ENCODE measurements at places on chromosomes 6 and 20.

DNA sequence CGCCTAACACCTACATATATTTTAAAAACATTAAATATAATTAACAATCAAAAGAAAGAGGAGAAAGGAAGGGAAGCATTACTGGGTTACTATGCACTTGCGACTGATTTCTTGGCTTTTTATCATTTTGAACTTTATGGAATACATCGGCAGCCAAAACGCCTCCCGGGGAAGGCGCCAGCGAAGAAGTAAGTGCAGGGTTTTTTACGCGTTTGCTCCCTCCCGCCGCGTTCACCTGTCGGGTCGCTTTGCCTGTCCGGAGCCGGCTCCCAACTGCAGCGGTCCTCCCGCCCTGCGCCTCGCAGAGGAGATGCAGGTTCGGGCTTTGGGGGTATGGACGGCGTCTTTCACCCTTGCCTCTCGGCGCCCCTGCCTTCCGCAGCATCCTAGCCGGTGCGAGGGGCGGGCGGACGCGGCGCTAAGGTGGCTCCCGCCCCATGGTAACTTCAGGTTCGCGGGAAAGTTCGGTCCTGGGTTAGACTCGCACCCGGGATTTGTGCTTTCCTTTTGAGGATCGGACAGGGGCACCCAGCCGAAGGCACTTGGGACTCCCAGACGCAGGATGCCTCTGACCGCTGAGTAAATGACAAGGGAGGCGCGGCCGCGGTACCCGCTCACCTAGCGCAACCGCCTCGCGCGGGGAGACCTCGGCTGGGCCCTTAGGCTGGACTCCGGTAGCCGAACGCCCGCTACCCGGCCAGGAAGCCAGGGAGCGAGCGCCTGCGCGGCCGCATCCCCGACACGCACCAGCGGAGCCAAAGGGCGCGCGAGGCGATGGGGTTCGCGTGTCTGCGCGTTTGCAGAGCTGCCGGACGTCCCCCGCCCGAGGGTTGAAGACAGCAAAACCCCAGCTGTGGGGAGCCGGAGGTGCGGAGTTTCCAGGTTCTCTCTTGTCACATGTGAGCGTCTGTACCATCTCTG is 891 bp downstream of the RSPO3 start:
- DNase-seq: no peak

DNA sequence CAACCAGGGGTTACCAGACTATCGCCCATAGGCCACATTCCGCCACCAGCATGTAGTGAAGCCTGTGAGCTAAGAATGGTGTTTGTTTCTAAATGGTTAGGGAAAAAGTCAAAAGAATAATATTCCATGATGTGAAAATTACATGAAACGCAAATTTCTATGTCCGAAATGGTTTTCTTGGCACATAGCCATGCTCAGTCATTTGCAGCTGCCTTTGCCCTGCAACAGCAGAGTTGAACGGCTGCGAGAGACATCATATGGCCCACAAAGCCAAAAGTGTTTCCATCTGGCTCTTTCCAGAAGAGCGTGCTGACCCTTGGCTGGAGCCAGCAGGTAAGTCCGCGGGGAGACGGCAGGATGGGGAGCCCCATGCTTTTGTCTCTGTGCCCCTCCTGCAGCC is 60.7 kb downstream of the FAM120B start:
- DNase-seq: no peak

- DNase-seq: no peak
These were observed 43.2 kb upstream of the TXNDC5 start for GRCh38 chr6:7953753-7954152.

DNA sequence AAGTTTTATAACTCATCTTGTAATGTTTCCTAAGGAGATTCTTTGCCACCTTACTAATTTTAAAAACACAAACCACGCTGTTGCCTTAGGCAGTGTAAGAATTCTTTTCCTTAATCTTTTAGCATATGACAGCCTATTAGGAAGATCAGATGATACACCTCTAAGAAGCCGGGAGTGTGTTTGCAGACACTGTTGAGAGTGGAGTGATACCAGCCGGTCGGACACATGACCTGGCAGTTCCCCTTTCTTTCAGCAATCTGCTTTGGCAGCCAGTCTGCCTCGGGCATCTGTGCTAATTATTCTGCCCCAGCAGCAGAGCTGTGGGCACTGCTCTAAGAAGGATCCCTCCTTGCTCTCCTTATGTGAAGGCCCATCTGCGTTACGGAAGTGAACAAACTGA is 50.9 kb downstream of the PLCB4 start:
- no peak for DNase-seq

- DNase-seq: no peak
These were observed 1310.1 kb downstream of the EPHA7 start for GRCh38 chr6:92109256-92109655.

DNA sequence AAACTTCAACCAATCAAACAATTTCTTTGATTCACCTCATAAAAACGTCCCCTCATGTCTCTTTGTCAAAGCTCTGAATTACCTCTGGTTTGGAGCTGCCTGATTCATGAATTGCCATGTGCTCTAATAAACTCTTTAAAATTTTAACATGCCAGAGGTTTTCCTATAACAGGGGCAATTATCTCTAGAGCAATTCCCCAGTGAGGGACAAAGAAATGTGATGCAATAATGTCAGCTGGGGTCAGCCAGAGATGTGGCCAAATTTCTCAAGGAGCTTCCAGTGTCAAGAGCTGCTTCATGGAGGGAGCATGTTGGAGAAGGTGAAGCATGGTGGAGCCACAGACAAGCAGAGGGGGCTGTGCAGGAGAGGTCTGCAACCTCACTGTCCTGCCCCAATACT is 38.7 kb upstream of the RFPL4B start:
- DNase-seq: no peak

GRCh38 chr6:105322499-105323225 is 80.2 kb downstream of the PREP start:
- DNase-seq: no peak

GRCh38 chr20:5654557-5654956 is 95.6 kb upstream of the SHLD1 start:
- no peak for DNase-seq

DNA sequence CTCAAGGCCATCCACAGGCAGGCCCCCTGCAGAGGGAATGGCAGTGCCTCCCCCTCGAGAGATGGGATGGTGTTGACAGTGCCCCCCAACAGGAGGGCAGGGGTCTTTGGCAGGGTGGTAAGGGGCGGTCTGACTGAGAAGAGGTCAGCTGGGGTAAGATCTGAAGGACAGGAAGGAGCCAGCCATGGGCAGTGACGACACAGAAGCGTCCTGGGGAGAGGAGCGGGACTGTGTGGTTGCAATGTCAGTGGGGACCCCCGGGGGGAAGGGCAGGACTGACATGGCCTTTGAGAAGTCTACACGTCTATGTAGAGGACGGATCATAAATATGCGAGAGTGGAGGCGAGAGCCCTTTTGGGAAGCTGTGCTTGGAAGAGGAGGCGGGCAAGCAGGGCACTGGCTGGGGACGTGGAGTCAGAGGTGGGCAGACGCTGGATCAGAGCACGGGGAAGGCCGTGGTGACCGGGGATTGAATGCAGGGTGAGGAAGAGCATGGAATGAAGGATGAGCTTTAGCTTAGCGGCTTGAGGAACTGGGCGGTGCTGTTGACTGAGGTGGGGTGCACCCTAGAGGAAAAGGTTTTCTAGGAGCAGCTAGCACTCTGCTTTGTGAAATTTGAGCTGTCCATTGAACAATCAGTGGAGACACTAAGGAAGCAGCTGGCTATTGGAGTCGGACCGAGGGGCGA is 82.5 kb upstream of the AGPAT4 start:
- DNase-seq: no peak

- DNase-seq: no peak
These were observed 8.6 kb downstream of the MAP3K5 start for GRCh38 chr6:136783495-136784270.

- DNase-seq: no peak
These were observed 25.8 kb downstream of the PRL start for GRCh38 chr6:22271081-22271480.

DNA sequence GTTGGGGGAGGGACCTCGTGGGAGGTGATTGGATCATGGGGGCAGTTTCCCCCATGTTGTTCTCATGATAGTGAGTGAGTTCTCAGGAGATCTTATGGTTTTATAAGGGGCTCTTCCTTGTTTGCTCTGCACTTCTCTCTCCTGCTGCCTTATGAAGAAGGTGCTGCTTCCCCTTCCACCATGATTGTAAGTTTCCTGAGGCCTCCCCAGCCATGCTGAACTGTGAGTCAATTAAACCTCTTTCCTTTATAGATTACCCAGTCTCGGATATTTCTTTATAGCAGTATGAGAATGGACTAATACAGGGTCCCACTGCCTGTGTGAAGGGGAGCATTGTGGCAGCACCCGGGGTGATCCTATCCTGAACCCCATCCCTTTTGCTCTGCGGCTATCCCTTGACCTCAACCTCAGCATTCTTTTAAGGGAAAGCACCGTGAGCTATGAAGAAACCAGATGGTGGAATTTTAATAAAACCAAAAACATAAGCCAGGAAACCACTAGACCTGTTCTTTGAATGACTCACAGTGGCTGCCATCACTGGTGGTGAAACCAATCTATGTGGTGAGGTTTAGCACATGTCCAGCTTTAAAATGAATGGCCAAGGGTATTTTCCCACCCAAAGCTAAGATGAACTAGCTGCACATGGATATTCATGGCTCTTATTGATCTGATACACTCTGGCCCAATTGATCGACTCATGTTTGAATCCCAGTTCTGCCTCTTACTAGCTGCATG is 62.2 kb downstream of the ZDHHC14 start:
- no peak for DNase-seq

Measured in stimulated activated CD8-positive, alpha-beta memory T cell treated with anti-CD3 and anti-CD28 coated beads, Interleukin-4, amount 100 ng/mL, for 1 hour (primary cell).